ENCODE measurements at places on chromosomes 11 and 22.

DNA sequence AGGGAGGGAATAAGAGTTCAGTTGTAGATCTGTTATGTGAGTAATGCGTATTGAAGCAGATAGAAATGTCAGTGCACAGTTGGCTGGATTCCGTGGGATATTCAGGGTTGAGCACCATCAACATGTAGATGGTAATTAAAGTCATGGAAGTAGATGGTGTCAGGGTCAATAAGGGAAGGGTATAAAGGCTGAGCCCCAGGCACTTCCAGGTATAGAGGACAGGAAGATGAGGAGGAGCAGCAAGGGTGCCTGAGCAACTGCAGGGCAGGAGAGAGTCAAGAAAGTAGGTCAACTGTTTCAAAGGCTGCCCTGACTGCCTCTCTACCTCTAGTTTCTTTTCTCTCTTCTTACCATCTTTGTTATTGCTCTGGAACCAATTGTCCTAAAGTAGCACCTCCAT lies 85.9 kb downstream of the MICAL2 start:
- peak overlapping the region; percentile 96 for H3K27ac ChIP-seq
- H3K4me3 ChIP-seq, result no peak overlapping the region
- no peaks in the 10 kb centered on the region for H3K36me3 ChIP-seq

- no peak overlapping the region for H3K4me3 ChIP-seq
- peak overlapping the region; percentile 74 for H3K27ac ChIP-seq
- DNase-seq, result no peak
Observed at GRCh38 chr11:35145271-35145670, 6.3 kb downstream of the CD44 start.

DNA sequence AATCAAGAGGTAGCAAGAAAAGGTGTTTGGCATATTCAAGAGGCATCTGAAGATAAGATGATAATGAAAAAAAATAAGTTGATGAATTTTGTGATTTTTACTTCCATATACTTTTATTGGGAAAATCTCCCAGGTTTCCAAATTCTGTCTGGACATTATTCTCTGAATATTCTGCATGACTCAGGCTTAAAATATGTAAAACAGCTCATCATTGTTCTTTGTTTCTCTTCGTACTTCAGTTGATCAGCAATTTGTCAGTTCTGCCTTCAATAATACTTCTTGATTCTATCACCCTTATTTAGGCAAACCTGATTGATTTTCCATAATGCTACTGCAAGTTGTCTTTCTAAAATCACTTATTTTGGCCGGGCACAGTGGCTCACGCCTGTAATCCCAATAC lies 30.2 kb downstream of the GTF2H1 start:
- no peaks in the 10 kb centered on the region for H3K4me1 ChIP-seq
- H3K36me3 ChIP-seq, result peaks cover 60% of the 10 kb centered on the region
- no peak overlapping the region for H3K27ac ChIP-seq
- H3K4me3 ChIP-seq, result no peak overlapping the region
- no peaks in the 10 kb centered on the region for H3K27me3 ChIP-seq

DNA sequence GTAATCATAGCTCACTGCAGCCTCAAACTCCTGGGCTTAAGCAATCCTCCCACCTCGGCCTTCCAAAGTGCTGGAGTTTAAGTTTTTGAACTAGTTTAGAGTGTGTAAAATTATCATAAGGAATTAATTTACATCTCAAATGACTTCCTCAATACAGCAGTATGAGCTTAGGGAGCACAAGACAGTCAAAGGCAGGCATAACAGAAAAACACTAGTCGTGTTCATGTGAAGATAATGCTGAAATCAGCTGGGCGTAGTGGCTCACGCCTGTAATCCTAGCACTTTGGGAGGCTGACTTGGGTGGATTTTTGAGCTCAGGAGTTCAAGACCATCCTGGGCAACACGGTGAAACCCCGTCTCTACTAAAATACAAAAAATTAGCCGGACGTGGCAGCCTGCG lies 25.8 kb downstream of the YDJC start:
- peaks cover 50% of the 10 kb centered on the region for H3K36me3 ChIP-seq
- H3K4me3 ChIP-seq, result no peak overlapping the region
- H3K4me1 ChIP-seq, result no peaks in the 10 kb centered on the region
- H3K27ac ChIP-seq, result no peak overlapping the region
- DNase-seq, result no peak

DNA sequence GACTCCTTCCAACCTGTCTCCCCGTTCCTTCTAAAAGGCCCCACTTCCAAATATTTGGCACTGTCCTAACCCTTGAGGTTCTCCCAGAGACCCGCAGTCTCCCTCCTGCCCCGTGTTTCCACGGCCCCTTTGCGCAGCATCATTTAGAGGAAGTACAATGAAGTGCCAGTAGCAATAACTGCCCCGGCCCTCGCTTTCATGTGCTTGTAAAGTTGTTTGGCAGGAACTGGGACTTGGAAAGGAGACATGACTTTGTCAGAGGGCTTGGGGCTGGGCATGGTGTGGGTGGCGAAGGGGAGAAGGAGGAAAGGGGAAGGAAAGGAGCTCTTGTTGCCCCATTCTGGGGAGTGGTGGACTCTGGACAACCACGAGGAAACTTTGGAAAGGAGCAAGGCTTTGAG lies 2.6 kb downstream of the CD44 start:
- peaks cover 79% of the 10 kb centered on the region for H3K4me1 ChIP-seq
- DNase-seq, result no peak
- no peaks in the 10 kb centered on the region for H3K27me3 ChIP-seq
- peaks cover 11% of the 10 kb centered on the region for H3K36me3 ChIP-seq

GRCh38 chr11:35179466-35180135 lies 40.6 kb downstream of the CD44 start:
- H3K27me3 ChIP-seq, result no peaks in the 10 kb centered on the region
- H3K27ac ChIP-seq, result no peak overlapping the region
- peaks cover 8% of the 10 kb centered on the region for H3K4me1 ChIP-seq
- H3K4me3 ChIP-seq, result no peak overlapping the region
- no peak for DNase-seq

GRCh38 chr11:20559523-20560300 lies 39.7 kb upstream of the SLC6A5 start:
- DNase-seq, result no peak
- no peaks in the 10 kb centered on the region for H3K4me1 ChIP-seq
- H3K4me3 ChIP-seq, result no peak overlapping the region
- H3K27ac ChIP-seq, result no peak overlapping the region
- no peaks in the 10 kb centered on the region for H3K27me3 ChIP-seq
- no peaks in the 10 kb centered on the region for H3K36me3 ChIP-seq

DNA sequence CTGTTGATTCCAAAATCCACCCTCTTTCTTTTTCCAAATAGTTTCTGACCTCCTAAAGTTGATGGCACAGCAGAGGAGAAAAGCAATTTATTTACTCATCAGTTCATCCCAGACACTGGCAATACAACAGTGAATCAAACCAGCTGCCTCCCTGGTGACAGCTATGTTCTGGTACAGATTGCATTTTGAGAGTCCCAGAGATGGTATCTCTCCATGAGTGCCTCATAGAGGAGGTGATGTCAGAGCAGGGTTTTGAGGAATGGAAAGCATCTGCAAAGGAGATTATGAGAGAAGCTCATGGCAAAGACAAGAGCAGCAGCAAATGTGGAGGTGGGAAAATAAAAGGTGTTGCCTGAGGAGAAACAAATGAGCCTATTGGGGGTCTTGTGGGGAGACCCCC lies 377.2 kb downstream of the MN1 start:
- no peak overlapping the region for H3K4me3 ChIP-seq
- no peaks in the 10 kb centered on the region for H3K36me3 ChIP-seq
- no peak for DNase-seq
- no peak overlapping the region for H3K27ac ChIP-seq
- no peaks in the 10 kb centered on the region for H3K4me1 ChIP-seq

GRCh38 chr11:128208329-128209137 lies 378.8 kb downstream of the ETS1 start:
- H3K4me1 ChIP-seq, result no peaks in the 10 kb centered on the region
- no peaks in the 10 kb centered on the region for H3K27me3 ChIP-seq
- no peak for DNase-seq
- H3K27ac ChIP-seq, result no peak overlapping the region
- no peaks in the 10 kb centered on the region for H3K36me3 ChIP-seq
- no peak overlapping the region for H3K4me3 ChIP-seq

- peak; percentile 11 for DNase-seq
- H3K4me3 ChIP-seq, result no peak overlapping the region
Observed at GRCh38 chr22:26547426-26547825, 35.2 kb upstream of the TFIP11 start.

GRCh38 chr11:2928605-2929530 lies at the start of gene PHLDA2:
PHLDA2 (minus strand) TSS chr11:2929420; CDS start chr11:2929364, 56 bp downstream.
- no peak for DNase-seq
- H3K27ac ChIP-seq, result no peak within 1 kb of the TSS
- no peaks in the 10 kb centered on the region for H3K36me3 ChIP-seq
- H3K4me1 ChIP-seq, result no peaks in the 10 kb centered on the region
- no peaks in the 10 kb centered on the region for H3K27me3 ChIP-seq

DNA sequence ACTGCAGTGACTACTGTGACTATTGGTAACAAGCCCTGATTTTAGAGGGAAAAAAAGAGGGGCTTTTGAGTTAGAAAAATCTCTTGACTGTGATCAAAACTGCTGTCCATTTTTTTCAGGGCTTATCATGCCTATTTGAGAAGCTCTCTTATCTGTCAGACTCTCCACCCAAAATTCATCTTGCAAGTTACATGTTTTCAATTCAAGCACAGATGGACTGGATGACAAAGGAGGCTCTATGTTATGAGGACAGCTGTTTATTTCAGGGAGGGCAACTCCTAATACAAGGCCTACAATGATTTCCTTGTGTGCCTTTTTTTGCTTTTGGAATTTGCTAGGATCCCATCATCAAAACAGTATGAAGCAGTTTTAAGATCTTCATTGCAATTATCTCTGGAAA lies 35.2 kb upstream of the USP47 start:
- no peaks in the 10 kb centered on the region for H3K27me3 ChIP-seq
- DNase-seq, result no peak
- peaks cover 9% of the 10 kb centered on the region for H3K4me1 ChIP-seq
- H3K27ac ChIP-seq, result no peak overlapping the region
- H3K36me3 ChIP-seq, result no peaks in the 10 kb centered on the region

DNA sequence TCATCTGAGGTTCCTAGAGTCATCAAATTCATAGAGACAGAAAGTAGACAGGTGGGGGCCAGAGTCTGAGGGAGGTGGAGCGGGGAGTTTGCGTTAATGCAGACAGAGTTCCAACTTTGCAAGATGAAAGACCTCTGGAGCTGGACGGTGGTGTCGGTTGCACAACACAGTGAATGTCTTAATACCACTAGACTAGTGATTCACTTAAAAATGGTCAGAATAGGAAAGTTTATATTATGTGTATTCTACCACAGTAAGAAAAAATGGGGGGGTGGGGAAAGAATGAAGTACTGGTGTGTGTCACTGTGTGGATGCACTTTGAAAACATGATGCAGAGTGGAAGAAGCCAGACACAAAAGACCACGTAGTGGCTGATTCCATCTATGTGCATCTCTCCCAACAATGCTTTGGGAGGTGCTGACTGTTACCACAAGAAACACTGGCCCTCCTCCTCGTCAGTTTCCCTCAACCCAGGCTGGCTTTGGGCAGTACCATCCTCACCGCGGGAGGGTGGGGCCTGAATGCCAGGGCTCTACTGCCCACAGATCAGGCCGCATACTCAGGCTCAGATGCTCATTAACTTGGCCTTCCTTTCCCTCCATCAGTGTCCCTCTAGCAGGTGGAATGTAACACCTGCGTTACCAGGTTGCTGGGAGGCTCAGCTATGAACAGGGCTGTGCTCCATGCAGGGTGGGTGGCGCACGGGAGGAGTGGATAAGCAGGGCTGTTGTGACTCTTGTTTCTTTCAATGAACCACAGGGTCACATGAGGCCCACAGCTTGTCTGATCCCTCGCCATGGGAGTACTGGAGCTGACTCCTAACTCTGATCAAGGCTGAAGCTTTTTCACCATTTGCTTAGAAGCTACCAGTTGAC lies 297.0 kb downstream of the CTTN start:
- no peaks in the 10 kb centered on the region for H3K27me3 ChIP-seq
- no peak overlapping the region for H3K4me3 ChIP-seq
- H3K36me3 ChIP-seq, result no peaks in the 10 kb centered on the region
- no peak for DNase-seq
- H3K4me1 ChIP-seq, result no peaks in the 10 kb centered on the region
- no peak overlapping the region for H3K27ac ChIP-seq

GRCh38 chr11:11148596-11148995 lies 204.5 kb downstream of the CSNK2A3 start:
- no peak overlapping the region for H3K4me3 ChIP-seq
- DNase-seq, result no peak
- H3K27me3 ChIP-seq, result no peaks in the 10 kb centered on the region
- H3K4me1 ChIP-seq, result 0 out of 2 replicates have a peak, but pooled peaks cover 3% of the 10 kb centered on the region
- no peaks in the 10 kb centered on the region for H3K36me3 ChIP-seq
- H3K27ac ChIP-seq, result no peak overlapping the region

- H3K4me1 ChIP-seq, result no peaks in the 10 kb centered on the region
- peaks cover 3% of the 10 kb centered on the region for H3K27me3 ChIP-seq
- H3K4me3 ChIP-seq, result no peak overlapping the region
- H3K27ac ChIP-seq, result no peak overlapping the region
Observed at GRCh38 chr11:116066777-116067176, 562.6 kb upstream of the CADM1 start.

DNA sequence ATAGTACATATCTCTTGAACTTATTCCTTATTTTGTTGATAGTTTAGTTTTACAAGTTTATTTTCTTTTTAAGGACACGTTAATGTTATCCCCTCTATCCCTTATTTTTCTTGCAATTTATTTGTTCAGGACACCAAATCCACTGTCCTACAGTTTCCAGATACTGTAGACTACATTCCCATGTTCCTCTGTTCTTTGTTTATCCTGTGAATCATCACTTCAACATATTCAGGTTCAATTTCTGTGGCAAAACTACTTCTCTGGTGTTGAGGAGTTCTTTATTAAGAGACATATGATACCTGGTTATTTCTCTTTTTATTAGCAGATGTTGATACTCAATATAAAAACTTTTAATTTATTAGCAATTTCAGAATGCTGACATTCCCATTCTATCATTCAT lies 72.8 kb upstream of the CLNS1A start:
- H3K27ac ChIP-seq, result no peak overlapping the region
- no peaks in the 10 kb centered on the region for H3K27me3 ChIP-seq
- no peak for DNase-seq
- peaks cover 6% of the 10 kb centered on the region for H3K36me3 ChIP-seq
- H3K4me3 ChIP-seq, result no peak overlapping the region

GRCh38 chr11:95108159-95108611 lies 18.5 kb downstream of the ENDOD1 start:
- peaks cover 6% of the 10 kb centered on the region for H3K36me3 ChIP-seq
- no peaks in the 10 kb centered on the region for H3K27me3 ChIP-seq
- H3K4me1 ChIP-seq, result no peaks in the 10 kb centered on the region
- no peak for DNase-seq
- no peak overlapping the region for H3K4me3 ChIP-seq

DNA sequence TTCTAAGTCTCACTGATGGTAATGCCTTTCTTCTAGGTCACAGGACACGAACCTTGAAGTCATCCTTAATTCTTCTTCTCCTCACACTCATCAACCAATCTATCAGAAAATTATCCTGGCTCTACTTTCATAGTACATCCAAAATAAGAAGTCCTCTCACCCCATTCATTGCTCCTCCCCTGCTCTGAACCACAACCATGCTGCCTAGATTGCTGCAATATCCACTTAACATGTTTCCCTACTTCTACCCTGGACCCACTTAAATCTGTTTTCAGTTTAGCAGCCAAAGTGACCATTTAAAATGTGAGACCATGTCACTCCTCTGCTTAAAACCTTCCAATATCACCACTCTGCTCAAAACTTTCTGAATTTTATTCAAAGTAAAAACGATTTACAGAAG lies 445.9 kb upstream of the FAT3 start:
- no peaks in the 10 kb centered on the region for H3K36me3 ChIP-seq
- H3K27ac ChIP-seq, result no peak overlapping the region
- no peak for DNase-seq
- no peaks in the 10 kb centered on the region for H3K4me1 ChIP-seq
- no peak overlapping the region for H3K4me3 ChIP-seq
- H3K27me3 ChIP-seq, result no peaks in the 10 kb centered on the region

Data from DND-41 (cell line).